RKO (cell line): ENCODE measurements at places on chromosomes 2 and 18.

GRCh38 chr18:47917923-47918610, 12.4 kb downstream of the SMAD2 start:
- no peak for DNase-seq

GRCh38 chr2:169393068-169393590, 30.8 kb upstream of the LRP2 start:
- no peak for DNase-seq

GRCh38 chr2:57615855-57616556, 430.6 kb upstream of the VRK2 start:
- DNase-seq: no peak

GRCh38 chr18:58316396-58317342, 272.6 kb downstream of the NEDD4L start:
- no peak for DNase-seq

- peak; percentile 12 for DNase-seq
Observed at GRCh38 chr18:34880882-34881834, 160.1 kb upstream of the MAPRE2 start.

DNA sequence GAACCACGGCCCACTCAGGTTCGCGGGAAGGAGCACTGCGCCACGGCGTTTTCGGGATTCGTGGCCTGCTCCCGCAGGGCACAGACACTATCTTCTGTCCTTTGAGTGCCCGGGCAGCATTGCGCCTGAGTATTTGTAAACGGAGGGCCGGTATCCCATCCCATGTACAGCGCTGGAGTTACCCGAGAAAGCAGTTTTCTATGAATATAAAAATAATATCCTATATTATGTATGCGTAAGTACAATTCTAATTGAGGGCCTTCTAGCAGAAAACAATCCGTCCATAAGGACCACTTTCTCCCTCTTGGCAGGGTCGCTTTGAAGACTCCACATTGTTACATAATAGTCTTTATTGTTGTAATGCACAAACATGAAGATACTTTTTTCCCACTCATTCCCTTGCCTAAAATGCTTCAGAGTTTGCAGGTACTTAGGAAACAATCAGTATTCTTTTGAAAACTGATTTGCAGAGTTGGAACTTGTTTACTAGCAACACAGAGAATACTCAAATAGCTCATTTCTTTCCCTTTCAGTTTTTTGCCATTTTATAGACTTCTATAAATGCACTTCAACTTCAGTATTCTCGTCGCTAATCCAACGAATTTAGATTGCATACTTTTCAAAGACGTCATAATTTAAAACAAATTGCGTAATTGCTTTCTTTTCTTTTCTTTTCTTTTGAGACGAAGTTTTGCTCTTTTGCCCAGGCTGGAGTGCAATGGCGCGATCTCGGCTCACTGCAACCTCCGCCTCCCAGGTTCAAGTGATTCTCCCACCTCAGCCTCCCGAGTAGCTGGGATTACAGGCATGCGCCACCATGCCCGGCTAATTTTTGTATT, 1.0 kb upstream of the REV1 start:
- DNase-seq: no peak

- peak; percentile 76 for DNase-seq
Observed at GRCh38 chr2:201860636-201861066, 54.3 kb downstream of the CDK15 start.

DNA sequence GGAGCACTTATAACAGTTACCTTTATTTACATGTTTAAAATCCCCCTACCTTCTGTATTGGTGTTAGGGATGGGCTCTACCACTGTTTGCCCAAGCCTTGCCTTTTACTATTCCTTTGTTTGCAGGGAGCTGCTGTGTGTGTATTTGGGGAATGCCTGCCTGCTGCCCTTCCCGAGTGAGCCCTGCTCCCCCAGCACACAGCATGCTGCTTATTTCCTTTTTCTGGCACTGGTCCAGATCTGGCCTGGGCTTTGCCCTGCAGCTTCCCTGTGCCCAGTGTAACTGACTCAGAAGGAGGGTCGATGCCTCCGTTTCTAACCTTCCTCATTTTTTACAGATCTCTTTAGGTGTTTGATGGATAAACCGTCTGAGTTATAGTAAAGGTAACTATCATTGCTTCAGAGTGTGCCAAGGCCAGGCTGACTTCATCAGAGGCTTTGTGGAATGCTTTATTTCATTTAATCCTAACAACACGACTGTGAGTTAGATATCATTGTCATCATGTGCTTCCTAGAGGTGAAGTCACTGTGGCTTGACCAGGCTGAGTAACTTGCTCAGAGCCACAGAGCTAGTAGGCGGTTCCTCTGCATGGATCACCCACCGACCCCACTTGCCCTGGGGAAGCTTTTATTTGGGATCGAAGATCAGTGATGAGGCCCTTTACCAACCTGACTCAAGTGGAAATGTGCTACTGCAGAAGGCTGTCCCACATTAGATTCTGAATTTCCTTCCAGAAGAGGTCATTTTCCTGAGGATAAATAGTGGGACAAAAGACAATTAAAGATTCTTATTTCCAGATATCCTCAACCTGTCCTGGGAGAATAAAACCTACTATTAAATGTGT, 238.8 kb downstream of the ZNF407 start:
- no peak for DNase-seq

DNA sequence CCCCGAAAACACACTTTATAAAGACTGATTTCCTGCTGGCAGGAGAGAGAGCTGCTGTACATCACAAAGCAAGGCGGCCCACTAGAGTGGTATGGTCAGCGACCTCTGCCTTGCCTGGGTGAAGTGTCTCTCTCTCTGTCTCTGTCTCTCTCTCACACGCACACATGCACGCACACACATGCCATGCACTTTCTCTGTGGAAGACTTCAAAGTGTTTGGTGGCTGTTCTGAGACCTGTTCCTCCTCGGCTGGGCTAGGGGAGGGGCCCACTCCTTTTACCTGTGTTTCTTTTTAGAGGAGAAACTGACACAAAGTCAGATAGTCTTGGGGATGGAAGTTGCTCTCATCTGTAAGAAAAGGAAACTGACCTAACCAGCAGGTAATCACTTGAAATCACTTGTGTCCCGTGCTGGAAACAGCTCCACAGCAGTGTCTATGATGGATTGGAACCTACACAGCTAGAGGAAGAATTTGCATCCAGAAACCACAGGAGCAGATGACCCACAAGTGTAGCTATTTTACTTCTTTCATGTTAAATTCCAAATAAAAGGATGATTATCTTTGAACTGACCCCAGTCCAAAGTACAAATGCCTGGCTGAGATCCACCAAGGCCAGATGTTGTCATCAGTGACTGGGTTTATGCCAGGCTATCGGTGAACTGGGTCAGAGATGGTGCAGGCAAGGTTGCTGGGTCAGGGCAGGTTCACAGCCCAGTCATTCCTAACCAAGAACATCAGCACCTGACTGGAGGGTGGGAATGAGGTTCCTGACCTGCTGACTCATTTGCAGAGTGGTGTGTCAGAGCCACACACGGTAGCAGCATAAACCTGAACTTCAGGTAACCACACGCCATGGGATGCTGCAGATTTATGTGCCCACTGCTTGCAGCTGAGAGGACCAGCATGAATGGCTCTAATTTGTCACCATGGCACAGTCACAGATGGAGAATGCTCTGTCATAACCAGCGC, 63.0 kb downstream of the NPAS2 start:
- no peak for DNase-seq
